ENCODE measurements at places on chromosomes 7 and 10. TPM values are rescaled to one million over a fixed set of nuclear protein-coding genes. Genes with fewer than 3 reads are reported as not detected.

GRCh38 chr7:135291809-135292253 lies 58.2 kb downstream of the STRA8 start:
- DNase-seq, result no peak

GRCh38 chr10:49688920-49689319 lies 9.5 kb downstream of the C10orf53 start:
- no peak for DNase-seq

GRCh38 chr7:100219271-100219737 lies 445 bp upstream of the PVRIG start:
- DNase-seq, result no peak

- no peak for DNase-seq
Measured at GRCh38 chr10:17226891-17227303, 1.1 kb upstream of the VIM start.

DNA sequence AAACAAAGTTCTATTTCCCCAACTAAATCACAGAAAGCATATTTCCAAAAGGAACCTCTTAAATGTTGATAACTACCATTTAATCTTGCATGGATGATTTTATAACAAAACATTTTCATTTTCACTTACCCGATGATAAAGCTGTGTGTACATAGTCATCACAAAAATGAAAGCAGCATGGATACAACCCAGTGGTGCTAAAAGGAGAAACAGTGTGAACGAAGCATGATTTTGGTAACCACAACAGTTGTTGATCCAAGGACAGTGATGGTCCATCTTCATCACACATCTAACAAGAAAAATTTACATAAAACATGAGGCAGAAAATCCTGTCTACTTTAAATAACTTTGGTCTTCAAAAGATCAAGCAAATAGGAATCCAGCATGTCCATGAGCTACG lies 4.7 kb downstream of the ZDHHC6 start:
- DNase-seq, result no peak

DNA sequence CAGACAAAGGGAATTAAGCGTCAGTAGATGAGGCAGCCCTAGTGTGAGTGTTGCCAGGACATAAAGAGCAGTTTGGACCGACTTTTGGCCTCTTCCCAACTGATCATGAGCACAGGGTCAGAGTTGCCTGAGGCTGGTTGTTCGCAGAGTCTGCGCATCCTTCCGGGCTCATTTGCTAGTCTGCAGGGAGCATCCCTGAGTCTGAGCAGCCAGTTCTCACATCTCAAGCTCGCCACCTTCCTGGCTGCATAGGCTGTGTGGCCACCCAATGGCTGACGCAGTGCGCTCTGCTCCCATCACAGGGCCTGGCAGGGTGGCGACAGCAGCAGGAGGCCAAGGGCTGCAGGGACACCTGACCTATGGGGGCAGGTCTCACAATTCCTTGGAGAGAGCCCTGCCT lies 5.0 kb downstream of the GAD2 start:
- DNase-seq, result no peak

DNA sequence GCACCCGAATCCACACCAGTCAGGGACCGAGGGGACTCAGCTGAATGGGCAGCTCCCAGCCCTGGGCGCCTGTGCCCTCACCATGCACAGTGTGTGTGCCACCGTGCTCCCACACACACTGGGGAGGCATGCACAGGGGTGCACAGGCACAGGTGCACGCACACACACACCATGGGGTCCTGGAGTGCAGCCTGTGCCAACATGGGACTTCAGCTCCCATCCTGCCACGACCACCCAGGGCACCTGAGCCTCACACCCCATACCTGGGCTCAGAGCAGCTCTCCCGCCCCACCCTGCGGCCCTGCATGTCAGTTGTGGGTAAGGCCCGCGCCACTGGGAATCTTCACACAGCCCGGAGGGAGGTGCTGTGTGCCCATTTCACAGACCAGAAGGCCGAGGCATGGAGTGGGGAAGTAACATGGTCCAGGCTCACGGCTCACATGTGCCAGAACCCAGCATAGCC lies 8.0 kb downstream of the ELFN1 start:
- no peak for DNase-seq

DNA sequence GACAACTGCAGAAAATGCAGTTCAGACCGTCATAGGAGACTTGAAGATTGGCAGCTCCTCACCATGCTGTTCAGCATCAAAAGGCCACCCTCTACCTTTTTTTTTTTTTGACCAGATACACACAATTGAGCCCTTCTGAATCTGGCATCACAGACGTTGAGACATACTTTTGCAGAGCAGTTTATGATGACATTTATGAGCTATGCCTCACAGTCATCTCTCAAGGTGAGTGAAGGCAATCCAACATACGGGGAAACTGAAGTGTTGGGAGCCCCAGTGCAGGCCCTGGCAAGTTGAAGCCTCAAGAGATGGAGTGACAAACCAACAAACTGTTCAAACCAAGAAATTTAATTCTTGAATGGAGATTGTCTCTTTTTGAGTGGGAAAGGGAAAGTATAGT lies 83.6 kb upstream of the DLX6 start:
- no peak for DNase-seq

The OGDHL gene
- 6.9 TPM for total RNA-seq

The SYT15B gene
- not detected for total RNA-seq
